ENCODE measurements at places on chromosomes 7 and 10.
A peak's percentile ranks its signal among the peaks of the same experiment; 100 is the strongest.

DNA sequence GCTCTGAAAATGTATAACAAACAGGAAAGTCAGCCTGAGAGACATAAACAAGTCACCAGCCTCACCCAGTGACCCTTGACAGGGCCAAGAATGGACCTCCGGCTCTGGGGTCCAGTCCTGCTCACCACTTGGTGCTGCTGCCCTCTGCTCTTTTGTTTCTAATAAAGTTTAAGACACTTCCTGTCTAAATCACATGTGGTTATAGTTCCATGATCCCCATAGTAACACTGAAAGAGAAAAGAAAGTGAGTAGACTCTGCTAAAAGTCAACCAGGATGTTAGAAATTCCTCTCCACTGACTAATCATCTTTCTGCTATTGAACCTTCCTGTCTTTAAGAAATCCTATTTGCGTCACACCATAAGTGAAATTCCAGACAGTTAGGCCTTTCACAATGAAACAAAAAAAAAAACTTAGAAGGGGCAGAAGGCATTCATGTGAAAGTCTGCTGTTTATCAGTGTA is 179.2 kb upstream of the BET1 start:
- DNase-seq = no peak

- DNase-seq = no peak
Observed at GRCh38 chr10:7520507-7521485, 110.0 kb upstream of the SFMBT2 start.

DNA sequence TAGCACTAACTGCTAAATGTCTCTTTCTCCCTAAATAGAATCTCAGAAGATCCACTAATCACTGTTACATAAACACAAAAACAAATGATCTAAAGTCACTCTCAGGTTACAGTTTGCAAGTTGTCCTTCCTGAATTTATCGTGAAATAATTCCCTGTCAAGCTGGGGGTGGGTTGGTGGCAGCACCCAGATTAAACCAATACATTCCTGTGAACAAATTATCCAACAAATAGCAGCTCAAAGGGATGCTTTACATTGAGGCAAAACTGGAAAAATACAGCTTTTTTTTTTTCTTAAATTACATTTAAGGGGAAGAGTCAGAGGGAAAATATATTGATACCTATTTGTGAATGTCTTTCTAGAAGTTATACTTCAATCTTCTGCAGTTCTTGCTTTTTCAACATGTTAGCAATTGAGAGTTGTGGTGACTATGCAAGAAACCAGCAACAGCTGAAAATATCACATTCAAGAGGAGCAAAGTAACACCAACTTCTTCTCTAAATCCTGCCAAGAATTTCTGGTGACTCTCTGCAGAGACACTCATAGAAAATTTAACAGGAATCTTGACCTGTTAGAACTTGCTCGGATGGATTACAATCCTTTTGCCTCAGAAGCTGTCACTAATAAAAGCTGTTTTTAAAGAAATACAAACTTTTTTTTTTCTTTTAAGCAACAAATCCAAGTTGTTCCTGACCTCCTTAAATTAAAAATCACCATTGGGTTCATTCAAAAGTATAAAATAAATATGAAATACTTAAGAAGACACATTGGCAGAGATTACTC is 18.9 kb downstream of the LMOD2 start:
- no peak for DNase-seq

- DNase-seq = no peak
Observed at GRCh38 chr7:94492601-94493000, 17.0 kb upstream of the CASD1 start.

DNA sequence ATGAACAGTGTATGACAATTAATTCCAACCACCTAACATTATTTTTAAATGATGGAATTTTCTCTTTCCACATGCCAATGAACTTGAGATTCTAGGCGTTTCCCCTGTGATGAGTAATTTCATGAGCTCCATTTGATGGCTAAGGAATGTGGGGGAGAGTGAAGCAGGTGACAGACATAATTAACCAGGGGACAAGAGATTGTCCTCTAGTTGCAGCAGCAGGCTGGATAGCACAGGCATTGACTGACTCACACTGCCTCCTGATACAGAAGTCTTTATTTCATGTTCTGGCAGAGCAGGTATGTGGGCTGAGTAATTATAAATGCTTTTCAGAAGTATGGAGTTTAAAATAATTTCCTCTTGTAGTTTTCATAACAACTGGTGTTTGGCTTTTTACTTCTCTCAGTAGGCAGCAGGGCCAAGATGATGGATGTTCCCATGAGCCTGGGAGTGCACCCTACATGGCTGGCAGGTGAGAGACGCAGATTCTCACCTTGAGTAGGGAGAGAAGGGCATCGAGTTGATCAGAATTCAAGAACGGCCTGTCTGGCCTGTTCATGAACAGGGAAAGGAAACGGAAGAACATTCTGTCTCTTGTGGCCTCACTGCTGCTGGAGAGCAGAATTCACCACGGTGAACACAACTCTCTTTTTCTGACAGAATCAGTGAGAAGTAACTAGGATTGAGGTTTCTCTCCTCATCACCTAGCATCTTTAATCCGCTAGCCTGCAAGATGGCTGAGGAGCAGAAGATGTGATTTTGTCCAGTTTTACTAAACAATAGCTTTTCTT is 118.8 kb downstream of the AOAH start:
- DNase-seq = no peak

DNA sequence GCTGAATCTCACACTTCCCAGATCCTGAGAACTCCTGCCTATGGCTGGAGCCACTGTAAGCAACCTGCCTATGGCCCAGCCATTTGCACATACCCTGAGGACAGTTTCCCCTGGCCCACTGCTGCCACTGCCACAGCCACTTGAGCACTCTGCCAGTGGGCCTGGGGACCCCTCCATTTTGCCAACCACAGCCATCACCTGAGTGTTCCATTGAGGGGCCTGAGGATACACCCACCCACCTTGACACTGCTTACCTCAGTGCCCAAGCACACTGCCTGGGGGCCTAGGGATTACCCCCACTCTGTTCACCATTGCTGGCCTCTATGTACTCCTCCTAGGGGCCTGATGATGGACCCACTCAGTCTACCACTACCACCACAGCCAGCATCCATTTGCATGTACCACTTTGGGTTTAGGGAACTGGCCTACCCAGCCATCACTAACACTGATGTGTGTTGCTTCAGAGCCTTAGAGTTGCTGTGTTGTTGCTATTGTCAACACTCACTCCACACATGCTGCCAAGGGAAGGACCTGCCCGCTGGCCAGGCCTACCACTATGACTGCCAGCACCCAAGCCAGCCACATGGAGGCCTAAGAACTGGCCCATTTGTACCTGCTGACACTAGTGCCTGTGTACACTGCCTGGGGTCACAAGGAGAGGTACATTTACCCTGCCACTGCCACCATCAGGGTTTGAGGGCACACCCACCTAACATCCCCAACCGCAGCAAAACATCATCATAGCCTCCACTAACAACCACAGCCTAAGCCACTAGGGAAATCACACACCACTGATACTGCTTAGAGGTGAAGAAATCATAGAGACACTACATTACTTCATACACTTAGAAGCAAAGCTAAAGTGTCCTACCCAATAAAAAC is 45.9 kb upstream of the ANTXRL start:
- DNase-seq = peak; percentile 55

DNA sequence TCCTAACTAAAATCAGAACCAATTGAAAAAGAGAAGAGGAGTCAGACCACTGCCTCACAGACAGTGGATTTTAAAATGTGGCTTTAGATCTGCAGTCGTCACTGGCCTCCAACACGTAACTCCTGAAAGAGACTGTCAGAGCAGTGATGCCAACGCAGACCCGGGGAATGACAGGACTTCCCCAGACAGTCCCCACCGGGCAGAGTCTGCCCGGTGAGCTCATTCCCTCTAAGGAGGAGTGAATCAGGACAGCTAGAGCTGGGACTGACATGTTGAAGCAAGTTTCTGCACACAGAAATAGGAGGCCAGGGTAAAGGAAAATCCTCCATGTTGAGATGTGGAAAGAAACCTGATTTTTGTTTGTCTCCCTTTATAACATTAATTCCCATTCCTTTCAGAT is 105.0 kb downstream of the TES start:
- no peak for DNase-seq

DNA sequence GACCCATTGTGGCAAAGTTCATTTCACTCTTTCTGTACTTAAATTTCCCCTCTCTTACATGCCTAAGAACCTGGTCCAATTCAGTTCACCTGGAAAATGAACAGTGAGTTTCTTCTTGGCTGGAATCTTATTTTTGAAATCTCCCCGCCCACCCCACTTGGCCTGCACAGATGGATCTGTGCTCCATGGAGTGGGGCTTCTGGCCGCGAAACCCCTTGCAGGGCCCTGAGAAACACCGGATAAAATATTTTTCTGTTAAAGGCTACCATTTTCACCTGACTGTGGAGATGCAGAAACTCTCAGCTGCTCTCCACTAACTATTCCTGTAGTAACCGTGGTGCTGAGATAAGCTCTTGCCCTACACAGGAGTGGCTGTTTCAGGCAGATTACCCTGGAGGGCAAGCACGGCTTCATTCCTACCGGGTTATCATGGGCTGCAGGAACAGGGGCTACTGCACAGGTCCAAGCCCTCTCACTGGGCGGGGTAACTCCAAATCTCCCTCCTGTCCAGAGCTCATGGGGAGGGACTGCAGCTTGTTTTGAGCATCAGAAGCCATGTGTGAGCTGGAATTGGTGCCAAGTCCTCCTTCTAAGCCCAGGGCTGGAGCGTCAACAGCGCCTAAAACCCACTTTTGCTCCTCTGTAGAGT is 118.9 kb downstream of the PRPF18 start:
- no peak for DNase-seq

- DNase-seq = no peak
Observed at GRCh38 chr7:140635345-140635744, 5.3 kb downstream of the DENND2A start.

DNA sequence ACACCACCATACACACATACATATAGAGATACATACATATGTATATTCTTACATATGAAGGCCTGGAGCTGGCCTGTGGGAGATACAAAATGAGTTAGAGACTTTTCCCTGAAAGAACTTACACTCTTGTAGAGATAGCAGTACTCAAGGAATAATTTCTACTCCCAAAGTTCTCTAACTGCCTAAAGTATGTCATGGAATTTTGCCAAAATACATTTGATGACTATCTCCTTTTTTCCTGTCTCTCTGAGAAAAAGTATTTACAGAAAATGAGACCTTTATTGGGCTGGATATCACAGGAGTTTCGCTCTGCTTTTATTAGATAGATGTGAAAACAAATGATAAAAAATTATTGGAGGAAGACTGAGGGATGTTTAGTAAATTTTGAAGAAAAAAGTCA is 220.1 kb downstream of the POU6F2 start:
- no peak for DNase-seq

DNA sequence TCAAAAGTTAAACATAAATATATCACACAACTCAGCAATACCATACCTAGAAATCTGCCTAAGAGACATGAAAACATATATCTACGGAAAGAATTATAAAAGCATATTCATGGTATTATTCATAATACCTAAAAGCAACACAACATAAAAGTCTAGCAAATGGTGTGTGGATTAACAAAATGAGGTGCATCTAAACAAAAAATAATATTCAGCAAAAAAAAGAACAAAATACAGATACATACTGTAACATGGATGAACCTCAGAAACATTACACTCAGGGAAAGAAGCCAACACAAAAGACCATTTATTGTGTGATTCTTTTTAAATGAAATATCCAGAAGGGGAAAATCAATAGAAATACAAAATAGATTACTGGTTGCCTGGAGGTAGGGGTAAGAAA is 155.0 kb downstream of the IMMP2L start:
- no peak for DNase-seq
